Aortic smooth muscle cell (primary cell): ENCODE measurements at places on chromosomes 7 and 10. TPM values are rescaled to one million over a fixed set of nuclear protein-coding genes. Genes with fewer than 3 reads are reported as not detected.

Gene TRPV5
- not detected in 2 replicates for total RNA-seq

Gene TMEM254
- total RNA-seq = 5.8 and 6.9 TPM in 2 replicates

Gene ATP5F1C
- total RNA-seq = 227 and 269 TPM in 2 replicates

Gene KIF11
- total RNA-seq = 15.9 and 21.5 TPM in 2 replicates

Gene APBB1IP
- not detected in 2 replicates for total RNA-seq
